ENCODE measurements at places on chromosomes 6 and 20.
A peak's percentile ranks its signal among the peaks of the same experiment; 100 is the strongest.

GRCh38 chr6:111566873-111567517 lies 38.7 kb downstream of the TRAF3IP2 start:
- peak; percentile 90 for DNase-seq

DNA sequence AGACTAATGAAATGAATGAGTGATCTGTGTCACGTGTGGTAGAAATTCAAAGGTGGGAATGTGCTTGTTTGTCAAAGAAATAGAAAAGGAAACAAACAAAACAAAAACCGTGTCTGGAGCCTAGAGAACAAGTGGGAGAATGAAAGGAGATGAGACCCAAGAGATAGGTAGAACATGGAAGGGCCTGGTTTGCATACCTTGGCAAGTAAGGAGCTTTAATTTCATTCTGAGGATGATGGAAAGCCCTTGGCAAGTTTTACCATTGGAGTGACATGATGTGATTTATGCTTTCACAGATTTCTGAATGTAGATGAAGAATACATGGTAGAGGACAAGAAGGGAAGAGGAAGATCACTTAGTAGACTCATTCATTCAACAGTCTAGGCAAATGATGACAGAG lies 26.8 kb upstream of the PRDM1 start:
- no peak for DNase-seq

DNA sequence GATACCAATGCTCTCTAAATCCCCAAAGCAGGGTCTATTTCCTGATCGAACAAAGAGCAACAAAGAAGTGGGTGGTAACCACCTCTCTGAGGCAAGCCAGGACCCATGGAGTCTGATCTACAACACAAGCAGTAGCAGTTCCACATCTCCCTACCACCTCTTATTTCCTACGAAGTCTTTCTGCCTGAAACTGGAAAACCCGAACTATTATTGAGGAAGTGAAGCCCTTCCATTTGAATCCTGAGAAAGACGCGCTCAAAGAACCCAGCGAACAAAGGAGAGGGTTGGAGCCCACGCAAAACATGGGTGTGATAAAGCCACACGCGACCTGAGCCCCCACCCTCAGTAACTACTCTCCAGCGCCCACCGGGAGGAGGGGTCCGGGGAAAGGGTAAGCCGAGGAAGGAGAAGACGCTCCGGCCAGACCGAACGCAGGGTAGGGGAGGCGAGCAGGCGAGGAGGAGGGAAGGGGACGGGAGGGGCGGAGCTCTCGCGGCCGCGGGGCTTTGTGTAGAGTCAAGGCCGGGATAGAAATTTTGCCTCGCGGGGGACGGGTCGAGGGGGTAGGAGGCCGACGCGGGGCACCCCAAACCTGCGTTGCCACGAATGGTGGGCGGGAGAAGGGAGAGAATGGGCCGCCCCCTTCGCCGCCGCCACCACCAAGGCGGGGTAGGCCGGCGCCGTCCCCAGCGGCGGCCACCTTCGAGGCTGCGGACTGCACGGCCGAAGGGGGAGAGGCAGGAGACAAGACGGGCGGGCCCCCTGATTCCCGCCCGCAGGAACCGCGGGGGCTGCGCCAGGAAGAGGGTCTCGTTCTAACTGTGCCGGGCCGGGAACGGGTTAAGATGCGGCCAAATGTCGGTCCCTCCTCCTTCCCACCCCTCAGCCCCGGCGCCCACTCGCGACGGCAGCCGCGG lies 802 bp downstream of the HDAC2 start:
- DNase-seq, result peak; percentile 32

DNA sequence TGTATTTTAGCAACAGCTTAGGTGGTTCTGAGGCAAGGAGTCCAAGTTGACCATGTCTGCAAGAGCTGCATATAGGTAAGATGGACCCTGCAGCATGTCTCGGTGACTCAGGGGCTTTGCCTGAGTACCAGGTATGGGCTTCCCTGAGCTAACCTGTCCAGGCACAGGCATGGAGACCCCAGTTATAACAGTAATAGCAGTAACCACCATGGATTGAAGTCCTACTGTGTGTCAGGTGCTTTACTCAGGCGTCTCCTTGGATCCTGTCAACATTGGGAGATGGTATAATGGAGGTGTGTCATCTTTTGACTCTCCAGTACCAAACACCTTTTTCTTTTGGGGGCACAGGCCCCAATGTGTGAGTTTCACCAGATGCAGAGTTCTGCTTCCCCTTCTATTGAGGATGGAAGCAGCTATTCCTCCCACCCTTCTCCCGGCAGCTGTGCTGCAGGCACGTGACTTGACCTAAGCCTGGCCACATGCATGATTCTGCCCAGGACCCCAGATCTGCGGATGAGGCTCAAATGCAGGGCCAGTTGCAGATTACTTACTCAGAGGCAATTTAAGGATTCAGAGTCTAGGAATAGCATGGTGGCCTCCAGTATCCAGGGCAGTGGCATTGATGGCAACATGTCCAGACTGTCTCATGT lies 13.8 kb downstream of the TREM1 start:
- DNase-seq, result no peak

GRCh38 chr6:131244942-131245341 lies 109.7 kb downstream of the AKAP7 start:
- no peak for DNase-seq

DNA sequence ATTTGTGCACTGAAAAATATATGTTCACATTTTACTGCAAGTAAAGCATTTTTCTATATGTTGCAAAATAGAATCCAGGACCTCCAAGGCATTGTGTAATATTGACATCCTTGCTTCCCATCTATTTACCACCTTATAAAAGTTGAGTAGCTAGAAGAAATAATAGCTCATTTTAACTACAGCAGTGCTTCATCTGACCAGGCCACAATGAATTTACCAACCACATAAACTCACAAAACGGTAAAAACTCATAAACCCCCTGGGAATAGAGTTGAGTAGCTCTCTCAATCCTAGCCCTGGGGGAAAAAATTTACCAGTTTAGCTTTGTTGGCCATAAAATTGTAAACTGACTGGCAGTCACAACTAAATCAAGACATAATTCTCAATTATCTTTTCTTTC lies 3.9 kb downstream of the ATXN1 start:
- DNase-seq, result no peak

DNA sequence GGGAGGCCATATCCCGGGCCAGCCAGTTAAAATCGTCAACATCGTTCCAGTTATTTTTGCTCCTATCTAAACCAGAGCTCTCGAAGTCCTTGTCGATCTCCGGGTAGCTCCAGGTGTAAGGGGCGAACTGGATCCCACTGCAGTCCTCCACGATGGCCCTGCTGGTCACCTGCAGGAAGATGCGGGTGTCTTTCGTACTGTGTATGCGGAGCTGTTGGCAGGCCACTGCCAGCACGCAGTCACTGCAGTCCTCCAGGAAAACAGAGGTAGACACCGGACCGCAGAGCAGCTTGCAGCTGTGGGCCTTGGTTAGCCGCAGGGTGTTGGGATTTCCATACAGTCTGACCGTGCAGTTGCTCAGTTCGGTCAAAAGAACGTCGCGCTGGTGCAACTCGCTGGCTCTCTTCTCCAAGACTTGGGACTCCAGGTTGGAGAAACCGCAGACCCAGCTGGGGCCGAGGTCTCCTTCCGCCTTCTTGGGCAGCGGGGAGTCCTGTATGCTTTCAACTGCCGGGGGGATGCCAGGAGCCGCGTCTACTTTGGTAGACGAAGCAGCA lies 742 bp downstream of the TBCC start:
- DNase-seq, result peak; percentile 3

GRCh38 chr6:113690281-113691259 lies 166.6 kb upstream of the MARCKS start:
- peak; percentile 81 for DNase-seq

GRCh38 chr6:127967708-127968107 lies 66.8 kb upstream of the THEMIS start:
- DNase-seq, result no peak

- no peak for DNase-seq
Observed at GRCh38 chr6:33209856-33210255, 1.6 kb downstream of the RING1 start.

DNA sequence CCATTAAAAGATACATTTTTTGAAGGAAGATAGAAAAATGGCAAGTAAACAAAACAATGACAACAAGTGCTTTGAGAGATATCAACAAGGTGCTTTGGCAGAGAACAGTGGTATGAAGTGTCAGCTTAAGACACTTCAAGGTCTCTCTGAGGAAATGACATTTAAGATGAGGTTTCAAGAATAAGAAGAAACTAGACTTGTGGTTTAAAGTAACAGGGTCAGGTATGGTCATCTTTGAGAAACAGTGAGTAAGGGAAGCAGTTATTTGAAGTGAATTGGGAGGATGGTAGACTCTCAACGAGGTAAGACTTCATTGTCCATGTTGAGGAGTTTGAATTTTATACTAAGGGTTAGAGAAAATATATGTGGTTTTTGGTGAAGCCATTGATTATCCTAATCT lies 77.8 kb downstream of the SYCP2L start:
- no peak for DNase-seq

GRCh38 chr6:79510707-79511106 lies 26.5 kb downstream of the LCA5 start:
- DNase-seq, result no peak

DNA sequence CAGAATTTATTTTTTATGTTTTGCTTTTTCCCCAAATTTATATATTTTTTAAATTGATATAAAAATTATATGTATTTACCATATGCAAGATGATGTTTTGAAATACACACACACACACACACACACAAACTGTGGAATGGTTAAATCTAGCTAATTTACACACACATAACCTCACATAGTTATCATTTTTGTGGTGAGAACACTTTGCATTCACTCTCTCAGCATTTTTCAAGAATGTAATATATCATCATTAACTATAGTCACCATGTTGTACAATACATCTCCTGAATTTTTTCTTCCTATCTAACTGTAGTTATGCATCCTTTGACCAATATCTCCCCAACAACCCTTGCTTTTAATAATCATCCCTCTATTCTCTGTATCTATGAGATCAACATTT lies 52.2 kb downstream of the GFRAL start:
- DNase-seq, result no peak

DNA sequence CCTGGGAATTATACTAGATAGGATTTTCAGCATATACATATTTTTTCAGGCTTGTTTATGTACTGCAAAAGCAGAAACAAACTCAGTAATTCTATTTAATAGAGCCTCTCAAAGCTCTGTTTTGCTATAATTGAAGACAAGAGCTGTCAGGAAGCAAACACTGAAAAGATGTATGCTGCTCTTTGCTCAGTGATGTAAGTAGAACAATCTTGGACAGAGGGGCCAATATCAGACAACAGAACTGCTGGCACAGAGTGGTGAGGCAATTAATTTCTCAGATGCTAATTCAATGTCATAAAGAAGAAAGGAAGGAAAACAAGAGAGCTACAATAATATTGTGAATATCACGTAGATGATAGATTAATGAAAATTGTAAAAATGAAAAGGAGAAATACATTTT lies 663.3 kb upstream of the ADGRB3 start:
- no peak for DNase-seq

GRCh38 chr20:57759724-57760123 lies 49.9 kb upstream of the PMEPA1 start:
- no peak for DNase-seq

GRCh38 chr6:23145781-23146180 lies 576.4 kb downstream of the HDGFL1 start:
- DNase-seq, result no peak

- no peak for DNase-seq
Observed at GRCh38 chr20:61926253-61926613, 139.4 kb downstream of the TAF4 start.

GRCh38 chr6:626236-626635 lies 30.7 kb downstream of the HUS1B start:
- no peak for DNase-seq

- no peak for DNase-seq
Observed at GRCh38 chr6:157995458-157995857, 13.8 kb downstream of the SYNJ2 start.

DNA sequence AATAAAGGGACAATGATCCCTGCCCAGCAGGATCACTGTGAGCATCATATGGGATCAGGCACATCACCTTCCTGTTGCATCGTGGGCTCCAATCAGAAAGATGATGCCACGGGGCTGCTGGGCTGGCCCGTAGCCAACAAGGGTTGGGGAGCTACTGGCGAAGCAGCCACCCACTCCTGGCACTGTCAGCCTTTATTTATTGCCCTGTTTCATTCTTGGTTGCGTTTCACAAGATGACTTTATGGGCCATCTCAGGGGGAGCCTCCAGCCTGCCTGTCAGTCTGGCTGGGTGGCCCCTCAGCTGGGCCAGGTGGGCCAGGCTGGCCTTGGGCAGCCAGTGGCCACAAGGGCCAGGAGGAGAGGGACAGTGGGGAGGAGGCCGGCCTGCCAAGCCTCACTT lies 17.3 kb downstream of the VSTM2L start:
- no peak for DNase-seq

- DNase-seq, result no peak
Observed at GRCh38 chr20:49521356-49521755, 38.9 kb upstream of the KCNB1 start.

DNA sequence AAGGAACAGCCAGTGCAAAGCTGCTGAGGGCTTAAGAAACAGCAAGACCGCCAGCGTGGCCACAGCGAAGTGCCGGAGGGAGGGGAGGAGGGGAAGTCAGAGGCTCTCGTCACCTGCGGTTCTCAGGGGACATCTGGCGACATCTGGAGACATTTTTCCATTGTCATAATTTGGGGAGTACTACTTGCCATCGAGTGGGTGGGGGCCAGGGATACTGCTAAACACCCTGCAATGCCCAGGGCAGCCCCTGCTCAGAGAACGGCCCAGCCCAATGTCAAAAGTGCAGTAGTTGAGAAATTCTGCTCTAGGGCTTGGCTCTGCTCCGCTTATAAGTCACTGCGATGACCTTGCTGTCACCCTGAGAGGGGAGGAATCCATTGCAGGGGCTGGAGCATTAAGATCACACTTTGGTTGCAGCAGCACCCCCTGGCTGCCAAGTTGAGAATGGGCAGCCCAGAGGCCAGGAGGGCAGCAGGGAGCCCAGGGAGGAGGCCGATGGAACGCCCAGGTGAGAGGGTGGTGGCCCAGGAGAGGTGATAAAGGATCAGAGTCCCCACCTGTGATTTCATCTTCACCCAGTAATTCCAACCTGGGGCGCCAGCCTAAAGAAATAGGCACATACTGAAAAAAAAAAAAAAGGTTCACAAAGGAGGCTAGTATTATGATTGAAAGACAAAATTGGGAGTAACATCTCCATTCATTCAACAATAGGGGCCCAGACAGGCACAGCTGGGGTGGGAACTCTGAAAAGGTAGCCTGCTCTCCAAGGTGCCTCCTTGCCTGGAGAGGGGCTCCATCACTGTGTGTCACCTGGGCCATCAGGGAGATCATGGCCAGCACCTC lies 218.2 kb downstream of the BMP7 start:
- no peak for DNase-seq

DNA sequence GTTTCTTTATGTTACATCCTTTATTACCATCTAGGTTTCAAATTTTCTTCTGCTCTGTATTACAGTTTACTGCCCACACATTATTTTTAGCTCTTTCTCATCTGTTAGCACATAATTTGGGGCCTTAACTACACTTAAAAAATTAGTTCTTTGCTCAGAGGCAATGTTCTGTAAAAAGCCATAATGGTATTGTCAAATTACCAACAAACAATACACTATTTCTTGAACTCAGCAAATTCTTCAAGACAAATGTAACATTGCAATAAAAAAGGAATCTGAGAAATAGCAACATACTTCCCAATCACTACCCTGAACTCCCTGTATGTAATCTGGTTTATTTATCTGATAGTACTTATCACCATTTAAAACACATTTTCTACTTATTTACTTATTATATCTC lies 448.6 kb upstream of the OPRM1 start:
- DNase-seq, result no peak

Measured in DMS153 (cell line).